NCI-H510A (cell line): ENCODE measurements at places on chromosomes 4 and X.

DNA sequence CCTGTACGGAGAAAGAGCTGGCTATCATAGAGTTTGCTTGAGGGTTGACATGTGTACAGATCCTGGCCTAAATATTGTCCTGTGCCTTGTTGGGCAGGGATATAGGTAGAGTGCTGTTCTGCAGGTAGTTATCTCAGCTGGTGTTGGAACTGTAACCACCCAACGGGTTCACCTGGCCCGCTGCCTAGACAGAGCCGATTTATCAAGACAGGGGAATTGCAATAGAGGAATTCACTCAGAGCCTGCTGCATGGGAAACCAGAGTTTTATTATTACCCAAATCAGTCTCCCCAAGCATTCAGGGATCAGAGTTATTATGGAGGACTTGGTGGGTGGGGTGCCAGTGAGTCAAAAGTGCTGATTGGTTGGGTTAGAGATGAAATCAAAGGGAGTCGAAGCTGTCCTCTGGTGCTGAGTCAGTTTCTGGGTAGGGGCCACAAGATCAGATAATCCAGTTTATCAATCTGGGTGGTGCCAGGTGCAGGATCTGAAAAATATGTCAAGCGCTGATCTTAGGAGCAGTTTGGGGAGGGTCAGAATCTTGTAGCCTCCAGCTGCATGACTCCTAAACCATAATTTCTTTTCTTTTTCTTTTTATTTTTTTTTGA, 42.5 kb upstream of the XIAP start:
- DNase-seq: no peak

DNA sequence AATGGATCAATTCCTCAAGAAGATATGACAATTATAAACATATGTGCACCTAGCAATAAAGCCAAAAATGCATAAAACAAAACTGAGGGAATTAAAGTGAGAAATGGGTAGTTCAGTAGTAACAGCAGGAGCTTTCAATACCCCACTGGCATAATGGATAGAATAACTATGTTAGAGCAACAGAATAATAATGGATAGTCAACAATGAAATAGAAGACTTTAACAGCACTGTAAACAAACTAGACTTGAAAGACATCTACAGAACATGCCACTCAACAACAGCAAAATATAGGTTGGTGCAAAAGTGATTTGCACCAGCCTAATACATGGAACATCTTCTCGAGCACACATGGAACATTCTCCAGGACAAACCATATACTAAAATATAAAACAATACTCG, 20.0 kb upstream of the MBNL3 start:
- no peak for DNase-seq

GRCh38 chr4:5409972-5410618, 298.3 kb downstream of the EVC2 start:
- no peak for DNase-seq

GRCh38 chrX:51891821-51892551, 1.4 kb upstream of the MAGED1 start:
- DNase-seq: peak; percentile 14

- no peak for DNase-seq
Measured at GRCh38 chr4:13920901-13921300, 293.4 kb upstream of the BOD1L1 start.

DNA sequence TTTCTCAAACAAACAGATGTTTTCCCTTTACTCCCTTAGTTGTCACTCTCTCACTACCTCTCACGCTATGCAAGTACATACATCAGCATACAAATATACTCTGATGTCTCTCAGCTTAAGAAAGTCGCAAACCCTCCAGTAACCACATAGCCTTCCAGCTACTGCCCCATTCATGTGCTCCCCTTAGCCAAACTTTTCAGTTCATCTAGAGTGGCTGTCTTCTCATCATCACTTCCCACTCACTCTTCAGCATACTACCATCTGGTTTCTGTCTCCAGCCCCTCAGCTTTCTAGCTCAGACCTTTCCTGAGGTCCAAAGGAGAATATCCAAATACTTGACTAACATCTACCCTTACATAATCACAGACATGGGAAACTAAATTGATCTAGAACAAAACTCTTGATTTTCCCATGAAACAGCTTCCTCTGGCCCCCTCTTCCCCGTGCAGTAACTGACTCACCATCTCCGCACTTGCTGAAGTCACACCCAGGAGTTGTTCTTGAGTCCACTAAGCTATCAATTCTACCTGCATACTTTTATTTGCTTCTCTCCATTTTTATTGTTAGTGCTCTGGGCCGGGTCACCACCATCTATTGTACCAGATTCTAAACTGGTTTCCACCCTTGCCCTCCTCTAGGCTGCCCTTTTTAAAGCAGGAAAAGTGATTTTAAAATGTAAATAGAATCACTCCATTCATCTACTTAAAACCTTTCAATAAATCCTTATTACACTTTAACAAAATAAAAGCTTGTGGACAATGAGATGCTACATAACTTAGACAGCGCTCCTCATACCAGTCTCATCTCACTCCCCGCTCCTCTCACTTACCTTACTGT, 57.2 kb downstream of the CASP6 start:
- DNase-seq: no peak

GRCh38 chrX:123330229-123330942, 146.3 kb downstream of the GRIA3 start:
- no peak for DNase-seq

GRCh38 chrX:22296871-22297270, 24.2 kb downstream of the CBLL2 start:
- DNase-seq: no peak

GRCh38 chrX:65745427-65745826, 78.0 kb downstream of the MSN start:
- no peak for DNase-seq

GRCh38 chr4:581753-582361, 5.8 kb upstream of the TMEM271 start:
- no peak for DNase-seq

GRCh38 chr4:156889616-156890594, 81.7 kb downstream of the PDGFC start:
- no peak for DNase-seq

DNA sequence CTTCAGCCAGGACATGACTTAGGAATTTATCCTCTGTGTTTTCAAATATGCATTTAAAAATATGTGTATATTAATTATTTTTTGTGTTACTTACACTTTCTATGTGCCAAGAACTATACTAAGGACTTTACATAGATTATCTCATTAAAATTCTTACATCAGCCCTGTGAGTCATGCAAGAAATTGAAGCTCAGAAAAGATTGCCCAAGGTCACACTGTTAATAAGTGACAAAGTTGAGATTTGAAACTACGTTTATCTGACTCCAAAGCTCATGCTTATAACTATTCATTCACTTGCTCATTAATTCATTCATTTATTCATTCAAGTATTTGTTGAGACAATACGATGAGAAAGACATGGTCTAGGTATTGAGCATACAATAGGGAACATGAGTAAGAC, 62.9 kb upstream of the CHRDL1 start:
- no peak for DNase-seq

GRCh38 chr4:186134257-186134656, 29.8 kb downstream of the FAM149A start:
- no peak for DNase-seq

DNA sequence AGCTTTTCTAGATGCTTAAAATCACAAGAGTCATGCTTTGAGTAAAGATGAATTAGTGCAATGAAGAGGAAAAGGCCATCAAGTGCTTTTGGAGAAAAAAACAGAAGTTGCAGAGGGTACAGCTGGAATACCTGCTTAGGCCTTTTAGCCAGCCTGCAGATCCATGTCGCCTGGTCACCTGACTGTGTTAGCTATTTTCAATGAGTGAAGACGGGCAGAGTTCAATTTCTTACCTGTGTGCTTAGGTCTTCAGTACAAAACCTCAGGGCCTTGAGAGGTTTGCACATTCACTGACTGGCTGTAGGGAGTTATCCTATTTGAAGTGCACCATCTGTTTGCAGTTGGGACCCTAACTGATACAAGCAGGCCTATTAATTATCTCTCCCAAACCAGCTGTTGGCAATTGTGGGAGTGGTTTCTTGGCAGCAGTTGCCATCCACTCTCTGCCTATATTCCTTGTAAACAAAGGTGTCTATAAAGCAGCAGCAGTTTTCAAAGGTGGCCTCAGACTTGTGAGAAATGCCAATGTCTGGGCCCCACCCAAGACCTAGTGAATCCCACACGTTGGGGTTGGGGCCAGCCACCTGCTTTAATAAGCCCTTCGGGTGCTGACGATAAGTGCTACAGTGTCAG, 16.3 kb upstream of the FAT1 start:
- no peak for DNase-seq

- DNase-seq: peak; percentile 51
Measured at GRCh38 chrX:151396042-151396824, 773 bp upstream of the VMA21 start.

- DNase-seq: no peak
Measured at GRCh38 chr4:7530932-7531639, 96.4 kb upstream of the PSAPL1 start.

DNA sequence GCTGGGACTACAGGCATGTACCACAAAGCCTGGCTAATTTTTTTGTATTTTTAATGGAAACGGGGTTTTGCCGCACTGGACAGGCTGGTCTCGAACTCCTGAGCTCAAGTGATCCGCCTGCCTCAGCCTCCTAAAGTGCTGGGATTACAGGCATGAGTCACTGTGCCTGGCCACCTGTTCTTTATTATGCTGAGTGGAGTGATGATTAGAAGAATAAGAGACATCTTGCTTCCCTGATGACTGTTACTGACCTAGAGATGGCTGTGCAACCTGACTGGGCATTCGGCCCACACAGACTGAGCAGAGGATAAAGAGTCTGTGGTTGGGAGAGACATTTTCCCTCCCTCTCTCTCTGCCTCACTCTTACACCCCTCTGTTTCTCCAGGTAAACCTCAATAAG, 56.7 kb downstream of the SPINK2 start:
- no peak for DNase-seq
